ENCODE measurements at places on chromosomes 11 and 22. TPM values are rescaled to one million over a fixed set of nuclear protein-coding genes. Genes with fewer than 3 reads are reported as not detected.

Gene XKR3
- total RNA-seq, result not detected

Gene MS4A12
- not detected for total RNA-seq

Gene GSTT2
- total RNA-seq, result 1.1 TPM

Gene RNF26
- total RNA-seq, result 90.6 TPM

Gene OR4P4
- not detected for total RNA-seq

GRCh38 chr22:27149921-27150543 lies 492.6 kb downstream of the MIAT start:
- peaks cover 8% of the 10 kb centered on the region for H3K36me3 ChIP-seq
- H3K4me1 ChIP-seq, result no peaks in the 10 kb centered on the region
- no peak overlapping the region for H3K27ac ChIP-seq
- no peaks in the 10 kb centered on the region for H3K27me3 ChIP-seq

GRCh38 chr22:33923033-33923432 lies 2.8 kb upstream of the LARGE1 start:
- H3K36me3 ChIP-seq, result no peaks in the 10 kb centered on the region
- peak overlapping the region; percentile 91 for H3K27ac ChIP-seq
- peaks cover 41% of the 10 kb centered on the region for H3K4me1 ChIP-seq
- H3K4me3 ChIP-seq, result peak overlapping the region; percentile 92
- peaks cover 8% of the 10 kb centered on the region for H3K27me3 ChIP-seq

- H3K36me3 ChIP-seq, result peaks cover 20% of the 10 kb centered on the region
- H3K4me1 ChIP-seq, result peaks cover 3% of the 10 kb centered on the region
- H3K27ac ChIP-seq, result no peak overlapping the region
- DNase-seq, result no peak
These were observed 3.2 kb downstream of the HBB start for GRCh38 chr11:5223686-5224085.

- H3K4me1 ChIP-seq, result peaks cover 8% of the 10 kb centered on the region
- H3K27ac ChIP-seq, result peak overlapping the region; percentile 22
- H3K27me3 ChIP-seq, result no peaks in the 10 kb centered on the region
These were observed 300.6 kb downstream of the TBC1D22A start for GRCh38 chr22:47063071-47063509.

DNA sequence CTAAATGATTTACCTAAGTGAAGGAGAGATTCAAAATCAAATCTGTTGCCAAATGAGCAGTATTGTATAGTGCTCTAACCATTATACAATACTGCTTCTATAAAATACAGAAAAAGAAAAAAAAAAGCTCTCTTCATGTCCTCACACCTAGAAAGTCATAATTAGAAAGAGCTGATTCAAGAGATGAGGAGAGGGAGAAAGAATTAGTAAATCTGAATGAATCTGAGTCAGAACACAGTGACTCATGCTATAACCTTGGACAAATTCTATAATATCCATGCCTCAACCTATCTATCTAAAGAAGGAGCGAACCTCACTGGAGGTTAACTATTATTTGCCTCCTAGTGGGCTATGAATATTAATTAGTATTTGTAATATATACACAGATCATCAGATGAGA lies 29.4 kb downstream of the AMBRA1 start:
- no peak for DNase-seq
- no peak overlapping the region for H3K4me3 ChIP-seq
- H3K27ac ChIP-seq, result no peak overlapping the region
- H3K27me3 ChIP-seq, result no peaks in the 10 kb centered on the region

GRCh38 chr22:20236052-20236717 lies 31.9 kb downstream of the RTN4R start:
- H3K36me3 ChIP-seq, result no peaks in the 10 kb centered on the region
- H3K4me3 ChIP-seq, result no peak overlapping the region
- H3K4me1 ChIP-seq, result peaks cover 9% of the 10 kb centered on the region

GRCh38 chr11:62933285-62933684 lies 12.1 kb upstream of the CHRM1 start:
- peaks cover 8% of the 10 kb centered on the region for H3K36me3 ChIP-seq
- H3K4me1 ChIP-seq, result peaks cover 10% of the 10 kb centered on the region
- H3K27me3 ChIP-seq, result peaks cover 18% of the 10 kb centered on the region

DNA sequence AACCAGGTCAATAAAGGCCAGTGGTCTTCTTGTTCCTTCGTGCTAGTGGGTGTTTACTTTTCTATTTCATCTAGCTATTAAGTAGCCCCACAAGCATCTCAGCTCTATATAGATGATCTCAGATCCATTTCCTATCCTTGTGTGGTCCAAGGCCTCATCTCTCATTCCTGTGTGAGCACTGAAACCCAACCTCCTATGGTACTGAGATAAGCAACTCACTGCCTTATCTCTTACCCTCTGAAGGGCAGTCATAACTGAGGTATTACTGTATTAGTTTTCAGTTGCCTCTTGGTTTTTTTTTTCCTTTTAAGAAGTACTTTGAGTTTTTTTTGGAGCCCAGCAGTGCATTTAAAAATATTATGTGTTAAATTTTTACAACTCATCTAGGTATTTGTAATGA lies 28.3 kb downstream of the ACER3 start:
- H3K27ac ChIP-seq, result no peak overlapping the region
- DNase-seq, result no peak
- no peak overlapping the region for H3K4me3 ChIP-seq

DNA sequence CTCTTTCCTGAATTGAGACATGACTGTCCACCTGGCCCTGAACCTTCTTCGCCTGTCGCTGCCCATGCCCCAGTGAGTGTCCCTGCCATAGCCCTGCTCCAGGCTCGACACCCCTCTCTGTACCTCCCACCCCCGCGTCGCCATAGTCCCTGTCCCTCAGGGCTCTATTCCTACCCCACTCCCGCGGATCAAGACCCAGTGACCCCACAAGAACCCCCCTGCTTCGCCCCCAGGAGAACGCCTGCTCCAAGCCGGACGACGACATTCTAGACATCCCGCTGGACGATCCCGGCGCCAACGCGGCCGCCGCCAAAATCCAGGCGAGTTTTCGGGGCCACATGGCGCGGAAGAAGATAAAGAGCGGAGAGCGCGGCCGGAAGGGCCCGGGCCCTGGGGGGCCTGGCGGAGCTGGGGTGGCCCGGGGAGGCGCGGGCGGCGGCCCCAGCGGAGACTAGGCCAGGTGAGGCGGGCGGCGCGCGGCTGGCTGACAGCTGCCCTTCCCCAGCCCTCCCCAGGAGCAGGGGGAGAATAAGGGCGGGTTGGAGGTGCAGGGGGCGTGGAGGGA lies 5.6 kb downstream of the NRGN start:
- no peak for DNase-seq
- peaks cover 40% of the 10 kb centered on the region for H3K4me1 ChIP-seq
- no peaks in the 10 kb centered on the region for H3K36me3 ChIP-seq
- H3K27ac ChIP-seq, result no peak overlapping the region
- peaks cover 100% of the 10 kb centered on the region for H3K27me3 ChIP-seq

GRCh38 chr22:49473286-49473685 lies 354.4 kb downstream of the BRD1 start:
- H3K4me1 ChIP-seq, result peaks cover 12% of the 10 kb centered on the region
- no peaks in the 10 kb centered on the region for H3K27me3 ChIP-seq
- H3K4me3 ChIP-seq, result no peak overlapping the region
- no peak for DNase-seq
- no peak overlapping the region for H3K27ac ChIP-seq
